ENCODE measurements at places on chromosomes 13 and 19.

GRCh38 chr19:33279430-33280350, 22.6 kb downstream of the CEBPA start:
- no peaks in the 10 kb centered on the region for H3K36me3 ChIP-seq
- H3K4me1 ChIP-seq: peaks cover 2% of the 10 kb centered on the region
- DNase-seq: no peak
- H3K4me3 ChIP-seq: no peak overlapping the region

DNA sequence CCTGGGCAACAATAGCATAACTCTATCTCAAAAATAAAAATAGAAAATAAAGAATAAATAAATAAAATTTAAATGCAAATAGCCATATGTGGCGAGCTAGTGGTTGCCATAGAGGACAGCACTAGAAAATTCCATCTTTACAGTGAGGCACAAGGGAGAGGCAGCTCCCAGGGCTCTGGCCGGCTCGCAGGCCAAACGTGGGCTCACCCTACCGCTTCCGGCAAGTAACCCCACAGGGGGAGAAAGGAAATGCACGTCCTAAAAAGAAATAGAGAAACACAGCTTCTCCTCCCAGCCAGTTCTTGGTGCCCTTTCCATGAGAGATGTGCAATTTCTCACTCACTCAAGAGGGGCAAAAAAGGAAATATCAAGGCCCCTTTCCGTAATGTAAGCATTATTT, 12.4 kb upstream of the GRWD1 start:
- DNase-seq: no peak
- no peaks in the 10 kb centered on the region for H3K4me1 ChIP-seq

DNA sequence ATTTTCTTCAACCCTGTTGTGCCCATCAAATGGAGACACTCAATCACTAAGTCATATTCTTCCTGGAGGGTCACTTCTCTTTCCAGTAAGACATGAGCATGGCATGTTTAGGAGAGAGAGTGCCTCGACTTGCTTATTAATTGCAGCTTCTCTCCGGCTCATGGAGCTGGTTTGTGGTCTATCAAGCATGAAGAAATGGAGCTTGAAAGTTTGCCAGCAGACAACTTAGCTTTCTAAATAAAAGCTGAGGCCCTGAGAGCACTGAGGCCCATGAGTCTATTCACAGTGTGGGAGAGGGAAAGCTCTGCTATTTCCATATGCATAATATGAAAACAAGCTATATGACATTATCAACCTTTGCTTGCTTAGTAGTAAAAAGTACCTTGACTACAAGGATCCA, 378.5 kb downstream of the FGF9 start:
- H3K27me3 ChIP-seq: no peaks in the 10 kb centered on the region

DNA sequence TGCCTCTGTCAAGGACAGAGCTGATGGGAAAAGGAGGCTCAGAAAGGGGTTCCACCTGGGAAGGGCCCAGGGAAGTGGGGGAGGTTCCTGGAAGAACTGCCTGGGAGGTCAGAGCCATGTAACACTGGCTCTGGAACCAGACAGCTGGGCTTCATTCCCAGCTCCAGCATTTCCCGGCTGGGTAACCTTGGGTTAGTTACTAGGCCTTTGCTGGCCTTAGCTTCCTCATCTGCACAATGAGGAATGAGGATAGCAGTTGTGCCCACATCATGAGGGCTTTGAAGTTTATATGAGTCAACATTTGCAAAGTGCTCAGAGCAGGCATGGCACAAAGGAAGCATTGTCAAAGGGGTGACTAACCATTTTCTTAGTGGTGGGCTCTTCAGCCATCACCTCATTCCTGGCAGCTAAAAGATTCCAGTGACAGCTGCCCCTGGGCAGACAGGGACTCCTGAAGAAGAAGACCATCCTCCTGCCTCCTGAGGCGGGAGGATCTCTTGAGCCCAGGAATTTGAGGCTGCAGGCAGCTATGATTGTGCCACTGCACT, 1.7 kb upstream of the DNAJB1 start:
- no peak overlapping the region for H3K27ac ChIP-seq
- no peak overlapping the region for H3K4me3 ChIP-seq
- peaks cover 8% of the 10 kb centered on the region for H3K4me1 ChIP-seq
- no peaks in the 10 kb centered on the region for H3K27me3 ChIP-seq
- no peak for DNase-seq

DNA sequence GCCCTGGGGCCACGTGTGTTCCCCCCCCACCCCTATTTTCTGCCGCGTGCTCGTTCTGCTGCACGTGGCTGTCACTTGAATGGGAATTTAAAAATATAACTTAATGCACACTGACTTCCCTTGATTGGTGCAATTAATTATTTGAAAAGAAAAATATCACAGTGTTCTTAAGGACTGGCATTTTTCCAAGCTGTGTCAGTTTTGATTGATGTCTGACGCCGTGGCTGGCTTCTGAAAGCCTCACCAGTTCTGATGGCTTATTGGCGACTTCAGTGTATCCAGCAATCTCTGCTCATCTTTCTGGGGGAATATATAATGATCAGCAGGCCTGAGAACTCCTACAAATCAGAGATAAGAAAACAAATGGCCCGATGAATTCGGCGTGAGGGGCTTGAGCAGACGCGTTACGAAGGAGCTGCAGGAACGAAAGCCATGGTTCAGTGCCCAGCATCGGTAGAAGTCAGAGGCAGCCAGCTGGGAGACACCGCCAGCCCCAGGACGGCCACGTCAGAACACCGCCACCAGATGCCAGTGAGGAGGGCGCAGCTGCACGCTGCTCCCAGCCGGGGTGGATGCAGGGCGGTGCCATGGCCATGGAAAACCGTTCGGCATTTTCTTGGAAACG, 111.2 kb downstream of the KDM4B start:
- DNase-seq: no peak
- no peak overlapping the region for H3K4me3 ChIP-seq
- no peaks in the 10 kb centered on the region for H3K36me3 ChIP-seq
- no peaks in the 10 kb centered on the region for H3K4me1 ChIP-seq

GRCh38 chr19:58274771-58275201, 4.0 kb upstream of the ZNF8 start:
- H3K27me3 ChIP-seq: no peaks in the 10 kb centered on the region
- no peaks in the 10 kb centered on the region for H3K36me3 ChIP-seq
- H3K4me3 ChIP-seq: no peak overlapping the region
- no peak for DNase-seq
- no peaks in the 10 kb centered on the region for H3K4me1 ChIP-seq
- H3K27ac ChIP-seq: no peak overlapping the region

- H3K4me3 ChIP-seq: no peak overlapping the region
- no peaks in the 10 kb centered on the region for H3K27me3 ChIP-seq
- no peak overlapping the region for H3K27ac ChIP-seq
- H3K36me3 ChIP-seq: no peaks in the 10 kb centered on the region
Measured at GRCh38 chr19:16764793-16765433, 45.3 kb downstream of the NWD1 start.

- peaks cover 3% of the 10 kb centered on the region for H3K4me1 ChIP-seq
- peak; percentile 93 for DNase-seq
- no peaks in the 10 kb centered on the region for H3K36me3 ChIP-seq
- no peaks in the 10 kb centered on the region for H3K27me3 ChIP-seq
- no peak overlapping the region for H3K4me3 ChIP-seq
- peak overlapping the region; percentile 97 for H3K27ac ChIP-seq
Measured at GRCh38 chr13:81987159-81987558, 1646.2 kb upstream of the SPRY2 start.

DNA sequence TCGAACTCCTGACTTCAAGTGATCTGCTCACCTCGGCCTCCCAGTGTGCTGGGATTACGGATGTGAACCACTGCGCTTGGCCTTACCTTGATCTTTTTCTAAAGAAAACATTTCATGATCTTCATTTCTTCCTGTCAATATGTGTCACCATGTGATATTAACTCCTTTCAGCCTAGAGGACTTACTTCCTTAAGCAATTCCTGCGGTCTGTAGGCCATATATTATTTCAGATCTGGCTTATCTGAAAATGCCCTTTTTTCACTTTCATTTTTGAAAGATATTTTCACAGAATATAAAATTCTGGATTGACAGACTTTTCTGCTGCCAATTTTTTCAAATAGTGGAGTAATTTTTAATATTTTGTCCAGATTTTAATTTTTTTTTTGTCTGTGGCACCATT, 2.0 kb upstream of the GPR32 start:
- no peaks in the 10 kb centered on the region for H3K27me3 ChIP-seq
- H3K27ac ChIP-seq: no peak overlapping the region
- no peak overlapping the region for H3K4me3 ChIP-seq
- H3K4me1 ChIP-seq: no peaks in the 10 kb centered on the region
- H3K36me3 ChIP-seq: no peaks in the 10 kb centered on the region

DNA sequence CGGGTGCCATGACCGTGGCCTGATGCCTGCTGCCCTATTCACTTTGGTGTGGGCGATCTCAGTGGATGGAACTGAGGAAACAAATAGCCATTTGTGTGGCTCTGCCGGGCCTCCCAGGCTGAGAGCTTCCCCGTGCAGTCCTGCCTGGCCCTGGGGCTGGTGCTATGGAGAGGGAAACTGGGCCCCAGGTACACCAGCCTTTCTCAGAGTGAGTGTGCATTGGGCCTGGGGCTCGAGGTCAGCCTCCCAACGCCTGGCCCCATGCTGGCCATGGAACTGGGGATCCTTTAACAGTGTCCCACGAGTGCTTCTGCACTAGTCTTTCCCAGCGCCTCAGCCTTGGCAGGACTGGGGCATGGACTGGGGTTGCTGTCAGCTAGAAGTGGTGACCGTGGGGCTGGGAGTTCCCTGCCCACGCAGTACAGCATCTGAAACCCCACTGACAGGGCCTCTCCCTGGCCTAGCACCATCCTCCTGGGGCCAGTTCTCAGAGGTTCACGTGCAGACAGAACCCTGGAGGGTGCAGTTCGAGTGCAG, 10.5 kb downstream of the PLEKHF1 start:
- H3K4me3 ChIP-seq: no peak overlapping the region
- H3K36me3 ChIP-seq: no peaks in the 10 kb centered on the region
- H3K27ac ChIP-seq: no peak overlapping the region

DNA sequence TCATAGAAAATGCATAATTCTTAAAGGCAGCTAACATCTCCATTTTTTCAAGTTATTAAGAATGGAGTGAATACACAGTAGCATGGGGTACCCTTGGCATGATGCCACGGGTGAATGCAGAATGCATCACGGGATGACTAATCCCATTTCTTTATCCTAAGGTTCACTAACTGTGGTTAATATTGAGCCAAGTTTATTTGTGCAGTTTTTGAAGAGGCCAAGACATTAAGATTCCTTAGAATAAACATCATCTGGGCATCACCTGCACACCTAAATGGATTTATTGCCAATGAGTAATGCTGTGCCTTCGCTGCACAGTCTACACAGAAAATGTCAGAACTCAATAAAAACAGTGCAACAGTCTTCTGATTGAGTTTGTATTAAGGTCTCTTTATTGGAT, 333.1 kb downstream of the GPC6 start:
- H3K4me1 ChIP-seq: peaks cover 4% of the 10 kb centered on the region
- no peak overlapping the region for H3K4me3 ChIP-seq
- no peaks in the 10 kb centered on the region for H3K36me3 ChIP-seq
- no peak for DNase-seq
- no peak overlapping the region for H3K27ac ChIP-seq

DNA sequence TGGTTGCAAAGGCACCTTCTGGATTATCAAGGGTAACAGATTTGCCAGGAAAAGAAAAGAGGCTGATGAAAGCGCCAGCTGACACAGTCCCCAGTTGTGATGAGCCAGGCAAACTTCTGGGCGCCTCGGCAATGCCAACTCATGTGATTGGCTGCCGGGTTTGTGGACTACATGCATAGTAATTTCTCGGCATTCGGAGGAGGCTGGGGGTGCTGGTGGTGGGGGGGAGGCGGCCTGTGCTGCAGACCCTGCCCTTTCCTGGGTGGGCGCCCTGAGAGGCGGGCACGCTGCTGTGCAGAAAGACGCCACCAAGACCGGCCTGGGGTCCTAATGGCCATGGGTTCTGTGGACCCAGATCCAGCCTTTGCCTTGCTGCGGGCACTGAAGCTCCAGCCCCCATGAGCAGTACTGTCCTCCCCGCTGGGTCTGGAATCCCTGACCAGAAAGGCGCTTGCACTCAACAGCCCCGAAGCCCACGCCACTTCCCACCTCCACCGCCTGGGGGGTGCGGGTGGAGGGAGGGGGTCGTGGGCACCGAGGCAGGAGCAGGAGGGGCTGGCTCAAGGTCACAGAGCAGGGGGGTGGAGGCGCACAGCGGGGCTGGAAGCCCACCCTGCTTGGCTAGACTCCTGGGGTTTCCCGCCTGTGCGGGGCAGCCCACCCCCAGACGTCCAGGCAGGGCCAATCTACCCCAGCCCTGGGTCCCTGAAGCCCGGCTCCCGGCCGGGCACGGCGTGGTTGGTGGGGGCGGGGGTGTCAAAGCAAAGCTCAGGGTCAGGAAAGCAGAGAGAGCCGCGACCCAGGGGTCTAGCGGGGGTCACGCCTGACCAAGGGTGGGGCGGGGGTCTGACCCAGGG, 1.0 kb downstream of the DIRAS1 start:
- H3K36me3 ChIP-seq: no peaks in the 10 kb centered on the region
- H3K27ac ChIP-seq: no peak overlapping the region
- peaks cover 2% of the 10 kb centered on the region for H3K27me3 ChIP-seq
- peak overlapping the region; percentile 7 for H3K4me3 ChIP-seq

GRCh38 chr13:81917810-81918209, 1576.9 kb upstream of the SPRY2 start:
- H3K4me1 ChIP-seq: no peaks in the 10 kb centered on the region
- no peaks in the 10 kb centered on the region for H3K27me3 ChIP-seq
- H3K27ac ChIP-seq: no peak overlapping the region
- no peak overlapping the region for H3K4me3 ChIP-seq
- peak; percentile 31 for DNase-seq

Data from mesendoderm (in vitro differentiated cells).